Suprapubic skin (tissue), 4 donors: ENCODE measurements at places on chromosomes 1 and 21. TPM values are rescaled to one million over a fixed set of nuclear protein-coding genes. Genes with fewer than 3 reads are reported as not detected.
A peak's percentile ranks its signal among the peaks of the same experiment; 100 is the strongest.

DNA sequence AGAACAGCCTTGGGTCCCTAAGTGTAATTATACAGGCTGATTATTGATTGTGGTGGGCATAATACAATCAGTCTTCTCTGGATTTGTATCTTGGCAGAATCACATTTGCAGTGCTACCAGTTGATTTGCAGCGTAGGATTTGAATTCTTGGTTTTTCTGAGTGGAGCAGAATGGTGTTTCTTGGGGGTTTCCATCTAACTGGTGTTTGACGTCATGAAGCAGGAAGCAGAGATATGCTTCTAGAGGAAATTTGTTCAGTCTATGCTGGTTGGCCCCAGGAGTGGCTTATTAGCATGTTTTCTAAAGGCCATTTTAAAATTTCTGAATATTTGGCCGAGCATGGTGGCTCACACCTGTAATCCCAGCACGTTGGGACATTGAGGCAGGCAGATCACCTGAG, 3.4 kb downstream of the CTTNBP2NL start:
- no peak overlapping the region for H3K4me3 ChIP-seq
- H3K27me3 ChIP-seq: no peaks in the 10 kb centered on the region
- H3K27ac ChIP-seq: no peak overlapping the region
- DNase-seq: no peak

GRCh38 chr1:112011202-112011601, 21.7 kb upstream of the KCND3 start:
- peaks cover 3% of the 10 kb centered on the region for H3K4me1 ChIP-seq
- H3K27me3 ChIP-seq: no peaks in the 10 kb centered on the region
- no peak overlapping the region for H3K4me3 ChIP-seq
- no peak for DNase-seq

The C1orf87 gene
- total RNA-seq: not detected

DNA sequence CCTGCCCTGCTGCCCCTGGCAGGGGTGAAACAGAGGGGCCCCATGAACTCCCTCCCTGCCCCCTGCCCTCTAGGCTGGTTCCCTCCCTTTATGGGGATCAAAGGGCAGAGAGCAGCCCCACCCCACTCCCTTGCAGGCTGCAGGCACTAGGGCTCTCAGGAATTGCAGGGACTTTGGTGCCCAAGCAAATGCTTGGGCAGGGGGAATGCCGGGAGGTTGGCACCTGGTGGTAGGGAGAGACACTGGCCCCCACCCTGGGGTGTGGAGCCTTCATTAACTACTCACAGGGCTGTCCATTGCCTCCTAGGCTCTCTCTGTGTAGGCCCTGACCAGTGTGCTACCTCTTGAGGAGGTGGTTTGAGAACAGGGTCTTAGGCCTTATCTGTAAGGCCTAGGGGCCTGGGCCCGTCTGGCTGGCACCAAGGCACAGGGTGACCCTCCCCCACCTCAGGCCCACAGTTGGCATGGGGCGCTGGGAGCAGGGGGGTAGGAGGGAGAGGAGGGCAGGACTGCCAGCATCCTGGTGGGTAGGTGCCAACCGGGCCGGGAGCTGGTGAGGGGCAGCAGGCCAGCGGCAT, 4.7 kb downstream of the ZBTB7B start:
- peaks cover 79% of the 10 kb centered on the region for H3K4me1 ChIP-seq
- H3K36me3 ChIP-seq: no peaks in the 10 kb centered on the region
- DNase-seq: no peak
- no peaks in the 10 kb centered on the region for H3K27me3 ChIP-seq
- H3K4me3 ChIP-seq: peak overlapping the region; percentile 97
- H3K27ac ChIP-seq: peak overlapping the region; percentile 96

- no peak for DNase-seq
- no peaks in the 10 kb centered on the region for H3K36me3 ChIP-seq
- H3K27me3 ChIP-seq: no peaks in the 10 kb centered on the region
- H3K4me1 ChIP-seq: peaks cover 3% of the 10 kb centered on the region
- H3K4me3 ChIP-seq: no peak overlapping the region
- H3K27ac ChIP-seq: no peak overlapping the region
Measured at GRCh38 chr1:66443793-66444192, 90.2 kb upstream of the SGIP1 start.
